ENCODE measurements at places on chromosomes 12 and 14.

DNA sequence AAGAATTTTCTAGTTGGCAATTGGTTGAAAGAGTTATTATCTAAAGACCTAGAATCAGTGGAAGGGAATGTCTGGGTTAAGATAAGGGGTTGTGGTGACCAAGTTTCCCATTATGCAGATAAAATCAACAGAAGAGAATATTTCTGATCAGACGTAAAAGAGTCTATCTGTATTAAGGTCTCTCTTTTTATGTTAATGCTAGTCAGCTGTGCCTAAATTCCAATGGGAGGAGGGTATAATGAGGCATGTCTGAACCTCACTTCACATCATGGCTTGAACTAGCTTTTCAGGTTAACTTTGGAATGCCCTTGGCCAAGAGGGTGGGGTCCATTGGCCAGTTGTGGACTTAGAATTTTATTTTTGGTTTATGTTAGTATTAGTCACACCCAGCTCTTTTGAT lies 34.3 kb upstream of the CHST11 start:
- no peak for DNase-seq

DNA sequence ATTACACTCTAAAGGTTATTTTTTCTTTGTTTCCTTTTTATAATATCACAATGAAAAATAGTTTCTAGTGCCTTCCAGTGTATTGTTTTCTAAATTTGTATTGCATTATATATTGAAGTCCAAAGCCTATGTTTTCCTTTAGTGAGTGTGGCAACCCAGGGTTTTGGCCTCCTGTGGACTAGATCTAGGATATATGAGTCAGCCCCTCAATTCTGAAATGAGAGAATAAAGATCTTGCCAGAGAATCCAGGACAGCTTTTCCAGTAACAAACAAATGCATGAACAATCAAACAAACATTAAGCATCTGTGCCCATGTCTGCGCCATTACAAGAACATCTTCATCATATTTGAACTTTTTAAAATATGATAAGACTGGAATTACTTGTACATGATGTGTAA lies 70.7 kb upstream of the SSTR1 start:
- DNase-seq = no peak

DNA sequence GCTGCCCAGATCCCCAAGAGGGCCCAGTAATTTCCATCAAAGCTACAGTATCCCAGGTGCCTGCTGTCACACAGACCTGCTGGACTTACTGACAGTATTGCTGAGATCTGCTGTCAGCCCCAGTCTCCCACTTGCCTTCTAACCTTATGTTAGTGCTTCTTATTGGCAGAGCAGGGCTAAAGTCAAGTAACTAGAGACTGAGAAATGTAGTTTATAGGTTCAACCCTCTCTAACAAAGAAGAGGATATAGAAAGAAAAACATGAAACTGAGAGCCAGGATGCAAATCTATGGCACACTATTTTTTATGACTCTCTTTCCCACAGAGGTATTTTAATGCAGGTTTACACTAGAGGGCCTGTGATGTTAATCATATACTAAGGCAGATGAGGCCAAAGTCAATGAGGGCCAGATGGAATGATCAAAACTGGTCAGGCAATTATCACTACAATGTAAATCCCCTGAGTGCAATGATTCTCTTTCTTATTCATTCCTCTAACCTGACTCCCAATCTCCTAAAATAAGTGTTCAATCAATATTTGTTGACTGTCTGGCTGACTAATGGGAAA lies 781.9 kb downstream of the VRK1 start:
- DNase-seq = no peak

- no peak for DNase-seq
Measured at GRCh38 chr14:74348735-74349463, 628 bp downstream of the VRTN start.

DNA sequence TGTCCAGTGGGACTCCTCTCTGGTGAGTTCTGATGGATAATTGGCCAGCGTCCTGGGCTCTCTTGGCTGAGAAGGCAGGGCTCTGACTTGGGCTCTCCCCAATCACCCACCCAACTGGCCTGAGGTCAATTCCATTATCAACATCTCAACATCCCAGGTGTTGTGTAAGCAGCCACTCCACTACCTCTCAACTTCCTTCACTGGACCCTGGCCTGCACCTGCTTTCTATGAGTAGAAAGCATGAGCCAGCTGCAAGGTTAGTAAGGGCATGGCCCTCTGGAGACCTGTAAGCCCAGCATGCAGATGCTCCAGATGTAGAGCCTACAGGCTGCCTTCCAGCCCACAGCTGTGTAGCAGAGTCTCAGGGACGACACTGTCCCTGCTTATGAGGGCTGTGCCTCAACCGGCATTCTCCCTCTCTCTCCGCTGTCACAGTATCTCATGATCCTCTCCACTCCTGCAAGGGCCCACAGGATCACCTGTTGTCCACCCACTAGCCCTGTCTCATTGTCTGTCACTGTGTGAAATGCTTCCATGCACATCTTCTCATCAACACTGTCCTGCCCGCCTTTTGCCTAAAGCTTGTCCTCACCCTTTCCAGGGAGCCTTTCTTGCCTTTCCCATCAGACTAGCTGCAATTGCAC lies 5.4 kb upstream of the KRT81 start:
- no peak for DNase-seq

GRCh38 chr12:70936203-70936813 lies 15.8 kb upstream of the PTPRR start:
- no peak for DNase-seq

GRCh38 chr12:53060064-53060720 lies 10.3 kb downstream of the TNS2 start:
- no peak for DNase-seq

GRCh38 chr12:94012590-94012989 lies 135.8 kb upstream of the PLXNC1 start:
- no peak for DNase-seq

DNA sequence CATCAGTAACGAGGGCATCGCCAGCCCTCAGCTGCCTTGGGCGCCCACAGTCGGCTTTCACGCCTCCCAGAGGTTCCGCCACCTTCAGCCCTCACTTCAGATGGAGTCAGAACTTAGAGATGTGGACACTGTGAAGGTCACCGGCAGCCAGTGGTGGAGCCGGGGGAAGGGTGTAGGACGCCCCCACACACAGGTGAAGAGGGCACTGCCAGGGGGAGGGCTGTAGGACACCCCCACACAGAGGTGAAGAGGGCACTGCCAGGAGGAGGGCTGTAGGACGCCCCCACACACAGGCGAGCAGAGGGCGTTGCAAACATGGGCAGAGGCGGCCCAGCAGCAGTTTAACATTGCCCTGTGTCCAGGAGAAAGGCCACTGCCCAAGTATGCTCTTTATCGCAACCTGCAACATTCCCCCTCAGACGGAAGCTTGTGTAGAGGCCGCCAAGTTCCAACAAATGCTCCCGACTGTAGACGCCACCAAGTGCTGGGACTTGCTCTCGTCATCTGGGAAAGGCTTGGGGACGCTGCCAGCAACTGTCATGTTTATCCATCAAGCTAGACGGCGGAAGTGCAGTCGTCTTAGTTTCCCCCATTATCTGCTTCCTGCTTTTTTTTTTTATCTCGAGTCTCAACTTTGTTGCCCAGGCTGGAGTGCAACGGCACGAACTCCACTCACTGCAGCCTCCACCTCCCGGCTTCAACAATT lies 4.9 kb upstream of the ANKLE2 start:
- peak; percentile 44 for DNase-seq

- no peak for DNase-seq
Measured at GRCh38 chr14:25349269-25349668, 299.3 kb upstream of the STXBP6 start.

GRCh38 chr14:87494010-87494409 lies 499.0 kb downstream of the GALC start:
- DNase-seq = no peak

DNA sequence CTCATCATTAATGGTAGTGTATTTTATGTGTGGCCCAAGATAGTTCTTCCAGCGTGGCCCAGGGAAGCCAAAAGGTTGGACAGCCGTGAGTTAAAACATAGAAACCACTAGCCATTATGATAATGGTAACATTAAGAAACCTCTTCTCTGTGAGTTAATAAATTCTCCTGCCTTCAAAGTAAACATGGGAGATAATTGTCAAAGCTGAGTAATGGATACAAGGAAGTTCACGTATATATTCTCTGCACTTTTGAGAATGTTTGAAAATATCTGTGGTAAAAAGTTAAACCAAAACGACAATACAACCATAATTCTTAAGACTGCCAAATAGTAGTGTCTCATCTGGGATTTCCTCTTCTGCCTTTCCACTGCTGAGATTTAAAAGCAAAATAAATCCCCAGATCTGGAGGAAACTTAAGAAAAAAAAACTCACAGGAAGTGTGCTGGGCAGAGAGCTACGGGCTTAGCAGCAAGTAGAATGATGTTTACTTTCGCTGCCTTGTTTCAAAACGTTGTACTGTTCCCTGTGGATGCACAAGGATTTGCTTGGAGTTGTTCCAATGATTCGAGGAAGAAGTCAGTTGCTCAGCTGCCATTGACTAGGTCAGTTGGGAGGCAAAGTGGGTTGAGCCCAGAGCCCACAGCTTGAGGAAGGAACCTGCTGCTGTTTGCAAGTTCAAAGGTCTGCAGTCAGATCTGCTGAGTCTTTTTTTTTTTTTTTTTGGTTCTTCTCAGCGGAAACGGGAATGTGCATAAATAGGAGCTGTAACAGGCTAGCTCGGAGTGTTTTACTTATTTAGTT lies 1.7 kb downstream of the TPCN1 start:
- DNase-seq = peak; percentile 68

GRCh38 chr12:13425766-13426165 lies 229.2 kb downstream of the EMP1 start:
- no peak for DNase-seq

- DNase-seq = no peak
Measured at GRCh38 chr14:81289516-81289915, 68.8 kb upstream of the GTF2A1 start.

DNA sequence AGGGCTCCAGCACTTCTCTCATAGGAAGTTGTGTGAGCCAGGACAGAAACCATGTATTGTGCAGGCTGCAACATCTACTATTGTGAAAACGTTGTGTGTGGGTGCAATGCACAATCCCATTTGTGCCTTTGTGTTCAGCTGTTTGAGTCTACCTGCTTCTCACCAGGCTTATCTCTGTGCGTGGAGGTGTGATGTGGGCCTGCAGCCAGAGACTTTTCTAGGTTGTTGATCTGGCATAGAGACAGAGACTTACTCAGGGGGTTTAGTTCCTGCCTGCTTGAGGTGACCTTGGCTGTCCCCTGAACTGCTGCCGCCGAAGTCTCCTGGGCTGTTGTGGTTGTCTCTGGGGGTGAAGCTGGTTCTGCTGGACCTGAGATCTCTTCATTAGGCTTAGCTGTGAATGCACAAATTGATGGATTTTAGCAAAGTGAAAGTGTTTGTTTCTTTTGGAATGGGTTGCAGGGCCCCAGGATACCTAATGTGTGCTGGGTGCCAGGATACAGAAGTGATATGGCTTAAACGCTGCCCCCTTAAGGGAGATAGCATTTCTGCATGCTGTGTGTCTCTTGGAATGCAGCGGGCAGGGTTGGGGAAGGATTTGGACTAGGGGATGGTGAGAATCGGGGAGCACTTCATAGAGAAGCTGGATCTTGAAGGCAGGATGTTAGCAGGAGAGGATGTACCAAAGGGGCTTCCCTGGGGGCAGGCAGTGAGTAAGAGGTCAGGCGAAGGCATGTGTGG lies 2.5 kb downstream of the LACRT start:
- DNase-seq = no peak

- DNase-seq = peak; percentile 11
Measured at GRCh38 chr12:22684140-22685118, 59.5 kb downstream of the ETNK1 start.

GRCh38 chr14:74976264-74977113 lies 21.1 kb upstream of the PGF start:
- DNase-seq = no peak

DNA sequence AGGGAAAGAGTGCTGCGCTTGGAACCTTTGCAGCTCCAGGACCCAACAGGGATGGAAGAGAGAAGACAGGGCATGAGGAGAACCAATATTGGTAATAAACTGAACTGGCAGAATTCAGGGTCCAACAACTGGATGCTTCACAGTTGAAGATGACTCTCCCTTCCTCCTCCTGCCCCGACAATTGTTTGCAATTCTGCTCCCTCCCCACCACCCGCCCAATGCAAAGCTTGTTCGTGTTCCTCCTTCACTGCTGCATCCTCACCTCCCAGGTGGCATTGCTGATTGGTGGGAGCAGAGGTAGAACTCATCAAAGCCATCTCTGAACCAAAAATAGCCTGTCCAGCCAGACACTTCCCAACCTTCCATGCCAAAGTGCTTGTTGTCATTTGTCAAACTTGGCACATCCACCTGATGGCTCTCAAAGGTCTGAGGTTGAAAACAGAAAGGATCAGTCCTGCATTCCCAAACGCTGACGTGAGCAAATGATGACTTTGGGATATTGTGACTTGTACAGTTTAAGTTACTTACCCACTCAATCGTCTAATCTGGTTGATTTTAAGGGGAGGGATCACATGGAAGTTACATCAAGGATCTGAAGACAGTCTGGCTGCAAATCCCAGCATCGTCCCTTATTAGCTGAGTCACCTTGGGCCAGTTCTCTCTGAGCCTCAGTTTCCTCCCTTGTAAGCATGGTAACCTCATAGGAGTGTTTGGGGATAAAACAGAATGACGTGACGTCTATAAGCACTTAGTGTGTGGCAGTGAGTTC lies 242.6 kb upstream of the CRY1 start:
- DNase-seq = no peak

- DNase-seq = no peak
Measured at GRCh38 chr12:27841392-27841882, 61.4 kb upstream of the MANSC4 start.

GRCh38 chr14:75821831-75822521 lies 159.8 kb downstream of the TGFB3 start:
- DNase-seq = no peak

DNA sequence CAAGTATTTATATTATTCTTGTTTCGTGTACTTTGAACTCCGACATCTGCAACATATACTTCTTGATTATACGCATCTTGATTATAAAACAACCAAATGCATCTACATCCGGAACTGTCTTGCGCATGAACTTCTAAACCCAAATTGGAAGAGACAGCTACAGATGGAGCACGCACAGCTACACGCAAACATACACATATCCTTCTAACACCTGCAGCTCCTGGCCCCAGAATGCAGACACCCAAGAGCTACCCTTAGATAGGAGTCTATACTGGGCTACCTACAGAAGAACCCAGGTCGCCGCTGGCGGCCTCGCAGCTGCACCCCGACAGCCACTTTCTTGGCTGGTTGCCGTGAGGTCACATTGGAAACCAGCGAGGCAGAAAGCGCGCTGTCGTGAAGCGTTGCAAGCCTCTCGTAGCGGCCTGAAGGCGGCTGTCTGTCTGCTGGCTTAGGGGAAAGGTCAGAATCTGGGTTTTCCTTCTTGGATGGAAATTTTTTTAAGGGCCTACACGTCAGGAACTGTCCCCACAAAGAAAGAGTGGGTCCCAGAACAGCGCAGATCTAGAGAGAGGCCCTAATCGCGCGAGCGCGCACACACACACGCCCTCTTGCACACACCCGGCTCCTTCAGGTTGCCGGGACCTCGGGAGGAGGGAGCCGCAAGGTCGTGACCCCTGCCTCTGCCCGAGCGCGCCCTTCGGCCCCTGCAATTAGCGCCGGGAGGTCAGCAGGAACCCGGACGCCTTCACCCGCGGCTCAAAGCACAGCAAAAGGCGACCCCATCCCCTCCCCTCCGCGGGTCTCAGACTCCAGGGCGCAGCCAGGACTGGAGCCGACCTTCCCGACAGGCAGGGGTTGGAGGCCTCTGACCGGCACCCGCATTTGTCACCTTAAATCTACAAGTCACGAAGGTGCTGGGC lies 17.0 kb downstream of the TBX3 start:
- no peak for DNase-seq
